ENCODE measurements at places on chromosomes 7 and 10. TPM values are rescaled to one million over a fixed set of nuclear protein-coding genes. Genes with fewer than 3 reads are reported as not detected.

DNA sequence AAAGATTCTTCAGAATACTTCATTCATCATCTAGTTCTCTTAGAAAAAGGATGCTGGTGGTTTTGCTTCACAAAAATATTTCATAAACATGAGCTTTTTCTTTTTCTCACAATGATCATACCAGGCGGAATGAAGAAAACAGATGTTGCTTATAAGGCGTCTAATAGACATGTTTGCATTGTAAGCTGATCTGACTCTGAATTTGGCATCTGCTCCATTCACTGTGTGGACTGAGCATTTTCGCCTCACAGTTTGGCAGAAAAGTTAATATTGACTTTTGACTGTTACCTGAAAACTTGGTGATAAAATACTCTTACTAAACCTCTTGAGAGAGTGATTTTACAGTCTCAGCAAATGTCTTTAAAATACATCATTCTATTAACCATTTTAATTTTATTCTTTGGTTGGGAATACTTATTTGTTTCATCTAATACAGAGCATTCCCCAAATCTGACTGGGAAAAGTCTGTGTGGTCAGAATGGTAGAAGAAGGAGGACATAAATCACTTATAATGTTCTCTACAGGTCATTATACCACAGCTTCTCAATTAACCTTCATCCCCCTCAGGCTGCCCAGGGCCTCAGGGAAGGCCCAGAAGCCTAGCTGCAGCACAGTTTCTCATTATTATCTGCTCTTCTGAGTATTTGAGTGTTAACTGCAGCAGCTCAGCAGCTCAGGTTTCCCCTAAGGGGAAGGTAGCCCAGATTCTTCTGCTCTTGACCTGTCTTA is 121.6 kb upstream of the KAT6B start:
- DNase-seq, result no peak

CXCL12 gene
- 609 TPM for polyA plus RNA-seq

DNA sequence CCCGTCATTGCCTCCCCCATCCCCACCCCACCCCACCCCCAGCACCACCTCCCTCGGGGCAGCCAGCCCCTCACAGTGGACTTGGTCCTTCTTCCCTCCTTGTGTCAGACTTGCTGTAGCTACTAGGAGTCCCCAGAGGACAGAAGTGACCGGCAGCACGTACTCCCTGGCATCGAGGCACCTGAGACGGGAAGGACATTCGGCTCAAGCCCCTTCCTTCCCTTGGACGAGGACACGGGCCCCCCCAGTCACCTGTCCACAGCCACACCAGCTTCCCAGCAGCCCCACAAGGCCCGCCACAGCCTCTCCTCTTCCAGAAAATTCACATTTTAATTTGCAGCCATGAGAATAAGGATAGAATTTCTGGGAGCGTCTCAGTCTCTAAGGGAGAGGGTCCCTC is 267.8 kb upstream of the SHH start:
- no peak for DNase-seq

DNA sequence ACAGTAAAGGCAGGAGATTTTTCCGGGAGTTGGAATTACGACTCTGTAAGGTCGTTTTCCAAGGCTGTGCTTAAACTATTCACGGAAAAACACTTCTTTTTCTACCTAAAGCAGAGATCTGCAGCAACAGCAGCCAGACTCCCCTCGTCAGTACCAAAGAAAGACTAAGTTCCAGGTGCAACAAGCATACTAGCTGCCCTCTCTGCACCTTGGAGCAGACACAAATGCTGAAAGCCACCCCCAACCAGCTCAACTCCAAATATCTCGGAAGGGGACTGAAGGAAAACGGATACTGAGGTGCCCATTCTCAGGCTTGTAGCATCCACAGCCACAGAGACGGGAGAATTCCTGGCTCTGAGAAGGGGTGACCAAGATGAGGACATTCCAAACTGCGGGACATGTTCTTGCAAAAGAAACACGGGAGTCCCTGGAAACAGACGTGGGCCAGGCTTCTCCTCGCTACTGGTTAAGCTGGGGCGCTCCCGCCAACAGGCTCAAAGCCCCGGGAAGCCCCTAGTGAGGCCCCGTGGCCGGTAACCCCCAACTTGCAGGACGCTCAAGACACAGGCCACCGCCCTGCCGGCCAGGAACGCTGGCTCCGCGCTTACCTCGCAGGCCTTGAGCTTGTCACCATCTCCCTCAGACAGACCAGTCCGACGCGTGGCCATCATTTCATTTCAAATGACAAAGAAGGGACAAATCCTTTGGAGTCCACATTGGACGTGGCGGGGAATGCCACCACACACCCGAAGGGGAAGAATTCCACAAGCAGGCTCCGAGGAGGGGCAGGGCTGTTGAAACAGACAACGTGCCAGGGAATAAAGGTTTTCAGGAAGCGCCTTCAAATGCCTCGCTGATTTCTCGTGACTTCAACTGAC is 2.2 kb downstream of the ARHGAP21 start:
- DNase-seq, result peak; percentile 53

OPN4 gene
- polyA plus RNA-seq, result not detected

GRCh38 chr10:99849536-99849935 is 67.1 kb downstream of the ABCC2 start:
- DNase-seq, result no peak

DNA sequence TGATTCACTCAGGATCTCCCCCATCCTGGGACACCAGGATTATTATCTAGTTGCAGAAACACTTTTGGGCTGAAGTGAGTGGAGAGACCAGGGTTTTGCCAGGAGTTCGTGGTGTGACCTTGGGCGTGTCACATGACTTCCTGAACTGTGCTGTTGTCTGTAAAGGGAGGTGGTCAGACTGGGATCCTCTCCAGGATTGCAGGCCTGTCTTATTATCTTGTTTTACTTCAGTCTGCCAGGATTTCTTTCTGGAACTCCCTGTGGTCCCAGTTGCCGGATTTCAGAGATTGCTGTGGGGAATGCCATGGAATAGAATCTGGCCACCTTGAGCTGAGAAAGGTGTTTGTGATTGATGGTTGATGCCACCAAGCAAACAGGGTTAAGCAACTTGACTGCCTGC is 35.8 kb downstream of the CRCP start:
- peak; percentile 56 for DNase-seq

SPDYE1 gene
- 0.60 TPM for polyA plus RNA-seq

DNA sequence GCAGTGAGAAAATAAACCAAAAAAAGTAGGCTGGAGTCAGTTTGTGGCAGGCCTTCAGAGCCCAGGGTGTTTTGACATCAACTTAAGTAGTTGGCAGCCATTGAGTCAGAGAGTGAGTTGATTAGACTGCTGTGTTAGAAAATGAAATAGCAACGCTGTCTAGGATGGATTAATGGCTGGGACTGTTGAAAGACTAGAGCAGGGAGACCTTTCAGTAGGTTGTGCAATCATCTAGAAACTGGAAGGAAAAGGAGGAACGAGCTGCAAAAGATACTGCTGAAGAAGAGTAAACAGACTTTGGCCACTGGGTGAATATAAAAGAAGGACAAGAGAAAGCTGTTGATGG is 28.6 kb upstream of the TRIL start:
- DNase-seq, result peak; percentile 81

GRCh38 chr7:150904011-150904909 is 51.9 kb downstream of the AOC1 start:
- no peak for DNase-seq

- no peak for DNase-seq
Measured at GRCh38 chr7:132677918-132678317, 101.6 kb upstream of the PLXNA4 start.

- DNase-seq, result peak; percentile 59
Measured at GRCh38 chr7:924541-925231, 29.8 kb downstream of the ADAP1 start.

DNA sequence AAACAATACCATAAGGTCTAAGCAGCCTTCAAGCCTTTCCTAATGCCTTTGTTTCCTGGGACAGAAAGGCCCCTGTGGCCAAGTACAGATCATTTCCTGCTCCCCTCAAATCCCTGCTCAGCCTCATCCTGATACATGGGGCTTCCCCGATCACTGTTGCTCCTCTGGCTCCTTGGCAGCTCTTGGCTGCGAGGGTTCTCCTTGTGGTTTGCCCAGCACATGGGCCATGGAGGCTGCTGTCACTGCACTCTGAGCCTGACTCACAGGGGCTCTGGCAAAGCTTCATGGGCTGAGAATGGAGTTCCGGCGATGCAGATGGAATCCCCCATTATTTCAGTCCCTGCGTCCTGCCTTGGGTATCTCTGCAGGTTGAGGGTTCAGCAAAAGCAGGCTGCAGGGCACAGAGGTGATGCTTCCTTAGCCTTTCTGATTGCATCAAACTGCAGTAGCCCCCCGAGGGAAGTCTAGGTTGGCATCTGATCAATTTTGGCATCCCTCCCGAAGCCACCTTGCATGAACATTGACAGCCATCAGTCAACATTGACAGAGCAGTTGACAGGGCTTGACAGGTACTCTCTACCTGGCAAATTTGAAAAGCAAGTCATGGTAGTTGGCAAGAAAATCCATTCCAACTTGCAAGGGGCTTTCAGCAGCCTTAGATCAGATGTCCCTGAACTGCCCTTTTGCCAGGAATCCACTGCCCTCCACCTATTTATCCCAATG is 168.6 kb downstream of the GFRA1 start:
- no peak for DNase-seq

IKZF1 gene
- 0.06 TPM for polyA plus RNA-seq

AVPI1 gene
- 31.4 TPM for polyA plus RNA-seq

ADARB2 gene
- not detected for polyA plus RNA-seq

SLC26A3 gene
- polyA plus RNA-seq, result not detected

- DNase-seq, result no peak
Measured at GRCh38 chr7:22997871-22998518, 15.9 kb downstream of the HYCC1 start.

- DNase-seq, result no peak
Measured at GRCh38 chr10:58026036-58026435, 241.7 kb downstream of the IPMK start.

ICA1 gene
- polyA plus RNA-seq, result not detected

DNA sequence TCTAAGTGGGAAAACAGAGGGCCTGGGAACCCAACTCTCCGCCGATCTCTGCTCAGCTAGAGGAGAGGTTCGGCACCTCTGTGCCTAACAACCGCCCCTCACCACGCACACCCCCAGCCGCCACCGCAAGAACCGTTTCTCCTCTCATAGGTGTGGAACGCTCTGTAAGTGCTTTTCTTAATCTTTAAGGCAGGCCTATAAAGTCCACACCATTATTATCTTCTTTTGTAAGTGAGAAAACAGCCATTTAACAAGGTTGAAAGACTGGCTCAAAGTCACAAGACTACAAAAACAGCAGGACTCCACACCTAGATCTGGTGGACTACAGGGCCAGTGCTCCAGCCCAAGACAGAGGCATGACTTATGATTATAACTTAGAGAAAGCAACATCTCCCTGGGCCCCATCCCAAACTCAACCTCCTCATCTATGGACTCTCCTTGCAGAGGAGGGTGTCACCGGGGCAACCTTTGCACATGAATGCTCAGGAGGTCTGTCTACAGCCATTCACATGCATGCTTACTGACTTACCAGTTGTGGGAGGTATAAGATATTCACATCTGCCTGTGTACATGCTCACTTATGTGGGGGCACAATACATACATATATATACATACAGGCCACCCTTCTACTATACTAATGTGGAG is 7.9 kb upstream of the NKX2-3 start:
- no peak for DNase-seq

DNA sequence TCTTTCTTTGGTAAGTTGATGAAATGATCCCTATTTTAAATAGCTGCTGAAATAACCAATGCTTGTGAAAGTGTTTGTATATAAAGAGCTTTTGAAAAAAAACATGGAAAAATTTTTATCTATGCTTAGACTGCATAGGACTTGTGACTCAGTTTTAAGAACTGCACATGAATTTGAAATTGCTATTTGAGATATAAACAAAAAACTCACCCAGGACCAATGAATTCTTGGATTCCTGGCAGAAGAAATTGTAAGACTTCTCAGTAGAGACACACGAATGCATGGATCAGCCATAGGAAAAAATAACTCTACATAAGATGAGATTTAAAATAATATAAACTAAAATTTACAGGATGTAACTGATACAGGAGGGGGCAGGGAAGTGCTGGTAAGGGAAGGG is 278.8 kb upstream of the SORCS1 start:
- no peak for DNase-seq

DNA sequence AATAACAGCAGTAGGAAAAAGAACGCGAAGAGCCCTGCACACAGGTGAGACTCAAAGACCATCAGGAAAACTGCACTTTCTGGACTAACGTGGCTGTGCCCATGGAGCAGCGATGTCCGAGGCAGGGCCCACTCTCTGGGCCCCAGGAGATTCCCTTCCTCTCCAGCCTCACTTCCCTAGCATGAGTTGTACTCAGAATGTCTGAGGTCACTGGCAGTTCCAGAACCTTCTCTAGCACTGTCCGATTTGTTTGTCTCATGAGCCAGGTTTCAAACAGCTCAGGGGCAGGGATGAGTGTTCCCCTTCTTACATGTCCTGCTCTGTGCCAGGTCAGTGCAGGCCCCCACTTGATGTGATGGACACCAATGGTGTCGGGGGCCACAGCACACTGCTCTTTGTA is 484.2 kb downstream of the PTPRN2 start:
- DNase-seq, result no peak

DNA sequence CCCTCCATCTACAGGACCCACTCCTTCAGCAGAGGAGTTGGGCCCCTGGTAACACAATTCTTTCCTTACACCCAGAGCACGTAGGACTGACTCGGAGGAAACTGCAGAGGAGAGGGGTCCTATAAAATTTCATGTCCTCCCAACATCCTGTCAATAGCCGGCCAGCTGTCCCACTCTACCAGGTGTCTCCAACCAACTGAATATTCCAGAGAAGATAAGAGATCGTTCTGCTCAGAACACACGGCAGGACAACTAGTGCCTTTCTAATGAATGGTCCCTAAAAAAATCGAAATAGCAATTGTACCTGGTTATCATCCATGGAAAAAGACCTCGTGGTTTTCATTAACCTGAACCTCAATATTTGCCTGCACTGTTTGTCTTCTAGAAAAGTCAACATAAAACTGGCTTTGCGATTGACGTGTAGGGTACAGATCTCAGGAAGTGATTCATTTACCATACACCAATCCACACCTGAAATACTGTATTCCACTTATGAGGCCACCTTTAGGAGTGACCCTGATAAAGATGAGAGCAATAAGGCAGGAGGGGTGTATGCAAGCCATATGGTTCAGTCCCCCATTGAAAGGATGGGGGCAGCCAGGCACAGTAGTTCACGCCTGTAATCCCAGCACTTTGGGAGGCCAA is 111.7 kb downstream of the PARP12 start:
- DNase-seq, result no peak

ADIRF gene
- polyA plus RNA-seq, result 184 TPM

GRCh38 chr7:55441774-55442522 is 76.8 kb downstream of the LANCL2 start:
- DNase-seq, result peak; percentile 90
